ENCODE measurements at places on chromosomes 12 and 14. TPM values are rescaled to one million over a fixed set of nuclear protein-coding genes. Genes with fewer than 3 reads are reported as not detected.
A peak's percentile ranks its signal among the peaks of the same experiment; 100 is the strongest.

Gene RIMBP2
- 1.2 TPM for total RNA-seq

Gene CD163L1
- total RNA-seq: 0.22 TPM

Gene OSBPL8
- 32.5 TPM for total RNA-seq

Gene PDZRN4
- 0.17 TPM for total RNA-seq

Gene ABHD12B
- 9.6 TPM for total RNA-seq

Gene TMTC2
- 4.8 TPM for total RNA-seq

DNA sequence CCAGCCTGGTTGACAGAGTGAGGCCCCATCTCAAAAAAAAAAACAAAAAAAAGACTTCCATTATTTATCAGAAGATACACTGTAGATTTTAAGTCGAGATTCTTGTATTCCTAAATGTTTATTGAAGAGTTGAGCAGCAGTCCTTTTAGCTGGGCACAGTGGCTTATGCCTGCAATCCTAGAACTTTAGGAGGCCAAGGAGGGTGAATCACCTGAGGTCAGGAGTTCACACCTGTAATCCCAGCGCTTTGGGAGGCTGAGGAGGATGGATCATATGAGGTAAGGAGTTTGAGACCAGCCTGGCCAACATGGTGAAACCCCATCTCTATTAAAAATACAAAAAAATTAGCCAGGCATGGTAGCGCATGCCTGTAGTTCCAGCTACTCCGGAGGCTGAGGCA is 57.6 kb downstream of the HEATR5A start:
- DNase-seq: no peak

GRCh38 chr12:98895086-98895651 is 250.1 kb downstream of the APAF1 start:
- peak; percentile 82 for DNase-seq

DNA sequence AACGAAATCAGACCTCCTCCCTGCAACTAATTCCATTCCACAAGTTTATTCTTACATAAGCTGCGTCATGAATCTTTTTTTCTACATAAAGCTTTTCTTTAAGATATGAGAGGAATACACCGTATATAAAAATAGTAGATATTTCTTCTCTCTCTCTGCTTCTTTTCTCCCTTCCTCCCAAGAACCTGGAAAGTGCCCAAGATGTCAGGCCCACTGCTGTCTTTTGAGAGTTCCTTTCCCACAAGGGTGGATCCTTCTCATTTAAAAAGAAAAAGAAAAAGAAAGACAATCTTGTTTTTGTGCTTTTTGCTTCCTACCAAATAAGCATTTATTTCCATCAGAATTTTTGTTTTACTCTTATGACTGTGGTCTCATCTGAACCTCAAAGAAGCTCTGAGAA is 11.0 kb downstream of the TESPA1 start:
- DNase-seq: no peak

DNA sequence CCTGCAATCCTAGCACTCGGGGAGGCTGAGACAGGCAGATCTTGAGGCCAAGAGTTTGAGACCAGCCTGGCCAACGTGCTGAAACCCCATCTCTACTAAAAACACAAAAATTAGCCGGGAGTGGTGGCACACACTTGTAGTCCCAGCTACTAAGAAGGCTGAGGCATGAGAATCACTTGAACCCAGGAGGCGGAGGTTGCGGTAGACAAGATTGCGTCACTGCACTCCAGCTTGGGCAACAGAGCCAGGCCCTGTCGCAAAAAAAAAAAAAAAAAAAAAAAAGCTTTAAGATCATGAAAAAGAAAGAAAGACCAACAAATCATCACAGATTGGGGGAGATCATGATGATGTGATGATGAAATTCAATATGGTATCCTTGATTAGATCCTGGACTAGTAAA is 30.6 kb downstream of the WDR89 start:
- no peak for DNase-seq

DNA sequence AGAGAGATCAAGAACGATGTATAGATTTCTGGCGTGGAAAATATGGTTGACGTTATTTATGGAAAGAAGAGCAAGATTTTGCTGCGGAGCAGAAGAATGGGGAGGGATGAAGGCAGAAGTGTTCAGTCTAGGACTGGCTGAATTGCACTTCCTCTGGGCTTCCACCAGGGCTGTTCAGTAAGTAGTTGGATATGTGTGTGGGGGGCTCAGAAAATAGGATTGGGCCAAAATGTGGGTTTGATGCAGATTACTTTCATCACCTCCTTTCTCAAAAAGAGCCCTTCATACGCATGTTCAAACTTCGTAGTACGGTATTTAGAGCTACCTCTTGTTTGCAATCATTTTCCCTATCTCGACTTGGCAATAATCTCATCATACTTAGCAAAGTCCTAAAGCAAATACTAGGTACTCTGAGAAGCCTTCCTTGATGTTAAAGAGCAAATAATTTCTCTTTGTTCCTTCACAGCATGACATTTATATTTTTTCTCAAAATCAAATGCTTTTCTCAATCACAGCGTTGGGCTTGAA is 349.4 kb downstream of the NELL2 start:
- DNase-seq: peak; percentile 43

DNA sequence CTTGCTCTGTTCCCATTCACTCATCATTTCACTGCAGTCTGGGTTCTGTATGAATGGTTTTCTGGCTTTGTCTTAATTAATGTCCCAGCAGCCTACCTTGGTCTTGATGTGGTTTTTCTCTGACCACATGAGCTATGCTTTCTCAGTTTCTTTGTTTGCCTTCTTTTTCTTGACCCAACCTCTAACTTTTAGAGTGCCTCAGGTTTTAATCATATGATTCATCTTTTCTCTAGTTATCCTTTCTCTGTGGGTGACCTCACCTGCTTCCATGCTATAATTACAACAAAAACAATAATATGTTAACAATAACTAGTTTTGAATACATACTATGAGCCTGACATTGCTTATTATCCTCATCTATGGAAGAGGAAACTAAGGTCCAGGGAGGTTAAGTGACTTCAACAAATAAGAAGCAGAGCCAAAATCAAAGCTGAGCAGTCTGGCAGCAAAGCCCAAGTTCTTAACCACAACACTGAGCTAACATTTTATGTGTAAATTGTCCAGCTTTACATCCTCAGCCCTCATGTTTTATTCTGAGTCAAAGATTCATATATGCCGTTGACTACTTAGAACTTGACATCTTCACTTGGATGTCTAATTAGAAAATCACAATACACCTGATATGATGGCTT is 4.7 kb upstream of the EPYC start:
- DNase-seq: no peak

- no peak for DNase-seq
These were observed 105.4 kb downstream of the FUT8 start for GRCh38 chr14:65517635-65518542.

DNA sequence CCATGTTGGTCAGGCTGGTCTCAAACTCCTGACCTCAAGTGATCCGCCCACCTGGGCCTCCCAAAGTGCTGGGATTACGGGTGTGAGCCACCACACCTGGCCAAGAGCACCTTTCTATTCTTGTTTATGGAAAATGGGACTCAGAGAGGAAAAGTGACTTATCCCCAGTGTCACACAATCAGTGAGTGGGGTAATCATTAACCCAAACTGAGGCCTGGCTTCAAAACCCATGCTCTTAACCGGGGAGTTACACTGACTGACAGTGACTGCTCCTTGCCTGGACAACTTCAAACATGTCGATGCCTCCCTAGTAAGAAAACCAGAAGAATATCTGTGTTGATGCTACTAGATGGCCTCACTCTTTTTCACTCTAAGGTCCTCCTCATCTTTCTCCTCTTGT is 7.3 kb downstream of the CLEC7A start:
- no peak for DNase-seq

GRCh38 chr12:43480591-43480990 is 71.4 kb downstream of the ADAMTS20 start:
- no peak for DNase-seq

DNA sequence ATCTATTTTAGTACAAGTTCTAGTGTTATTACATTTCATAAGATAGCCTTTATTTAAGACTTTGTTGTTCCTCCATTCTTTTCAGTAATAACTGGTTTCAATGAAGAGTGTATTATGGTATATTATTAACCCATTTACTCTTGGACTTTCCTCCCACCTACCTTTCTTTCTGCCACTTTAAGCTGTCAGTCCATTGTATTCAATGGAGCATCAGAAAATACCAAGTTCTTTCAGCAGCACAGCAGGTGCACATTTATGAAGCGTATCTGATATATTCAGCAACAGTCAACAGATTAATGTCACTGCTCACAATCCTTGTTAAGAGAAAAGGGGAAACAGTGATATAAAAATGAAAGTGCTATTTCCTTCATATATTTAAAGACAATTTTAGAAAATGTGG is 660.9 kb downstream of the C12orf50 start:
- DNase-seq: no peak

GRCh38 chr12:125186471-125187147 is 121.4 kb downstream of the AACS start:
- peak; percentile 69 for DNase-seq

GRCh38 chr12:25882266-25882665 is 76.2 kb upstream of the RASSF8 start:
- no peak for DNase-seq

DNA sequence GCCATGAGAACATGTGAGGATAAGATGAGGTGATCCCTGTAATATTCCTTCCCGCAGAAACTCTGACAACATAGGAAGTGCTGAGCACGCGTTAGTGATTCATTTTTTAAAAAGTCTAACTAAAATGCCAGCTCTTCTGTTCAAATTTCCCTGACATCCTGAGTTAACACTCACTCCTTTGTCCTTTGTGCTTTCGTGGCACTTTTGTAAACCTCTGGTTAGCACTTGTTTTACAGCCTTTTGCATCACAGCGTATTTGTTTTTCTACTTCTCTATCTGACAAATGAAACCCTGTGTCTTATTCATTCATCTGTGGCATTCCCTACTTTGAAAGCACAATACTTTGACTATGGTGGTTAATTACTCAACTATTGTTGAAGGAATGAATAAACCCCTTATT is 313.6 kb downstream of the NUAK1 start:
- no peak for DNase-seq

GRCh38 chr14:72333357-72333756 is 401.1 kb downstream of the RGS6 start:
- no peak for DNase-seq

DNA sequence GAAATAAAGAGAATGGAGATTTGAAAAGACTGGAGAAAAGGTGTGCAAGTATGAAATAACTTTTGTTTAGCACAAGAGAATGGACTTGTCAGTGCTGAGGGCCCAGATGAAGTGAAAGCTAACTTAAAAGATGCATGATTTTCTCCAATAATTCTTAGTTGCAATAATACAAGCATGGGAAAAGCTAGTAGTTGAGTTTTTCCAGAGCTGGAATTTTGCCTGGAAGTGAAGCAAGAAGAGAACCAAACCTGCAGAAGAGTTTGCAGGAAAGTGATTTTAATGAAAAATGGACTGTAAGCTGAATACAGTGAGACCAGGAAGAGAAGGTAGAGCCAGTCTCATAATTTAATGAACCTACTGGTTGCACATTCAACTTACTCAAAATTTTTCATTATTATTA is 69.3 kb upstream of the FSCB start:
- DNase-seq: no peak

DNA sequence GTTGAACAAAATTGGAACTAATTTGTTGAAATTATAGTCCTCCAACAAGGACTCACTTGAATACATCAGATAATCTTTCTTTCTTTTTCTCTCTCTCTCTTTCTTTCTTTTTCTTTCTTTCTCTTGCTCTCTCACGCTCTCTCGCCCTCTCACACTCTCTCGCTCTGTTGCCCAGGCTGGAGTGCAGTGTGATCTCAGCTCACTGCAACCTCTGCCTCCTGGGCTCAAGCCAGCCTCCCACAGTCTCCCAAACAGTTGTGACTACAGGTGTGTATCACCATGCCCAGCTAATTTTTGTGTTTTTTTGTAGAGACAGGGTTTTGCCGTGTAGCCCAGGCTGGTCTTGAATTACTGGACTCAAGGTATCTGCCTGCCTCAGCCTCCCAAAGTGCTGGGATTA is 22.8 kb downstream of the WDR20 start:
- DNase-seq: no peak

- DNase-seq: no peak
These were observed 31.0 kb downstream of the GNPTAB start for GRCh38 chr12:101799774-101800173.

GRCh38 chr12:72346363-72346944 is 74.3 kb downstream of the TRHDE start:
- DNase-seq: peak; percentile 8

DNA sequence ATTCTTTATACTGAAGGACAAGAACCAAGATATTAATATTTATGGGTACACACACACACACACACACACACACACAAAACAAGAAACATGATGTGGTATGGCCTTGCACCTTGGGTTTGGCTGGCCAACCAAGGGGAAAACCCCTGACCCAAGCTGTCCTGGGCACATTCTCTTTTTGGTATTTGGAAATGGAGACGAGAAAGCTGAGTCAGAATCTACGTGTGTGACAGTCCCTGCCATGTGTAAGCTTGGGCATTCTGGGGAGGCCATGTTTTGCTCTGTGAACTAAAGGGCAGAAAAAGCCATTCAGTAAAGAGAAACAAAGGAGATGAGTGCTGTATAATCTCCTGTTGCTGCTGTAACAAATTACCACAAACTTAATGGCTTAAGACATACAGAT is 35.6 kb downstream of the PTGER2 start:
- no peak for DNase-seq

GRCh38 chr12:75868501-75868900 is 163.1 kb downstream of the PHLDA1 start:
- no peak for DNase-seq

GRCh38 chr14:70415788-70416187 is 1.1 kb downstream of the SYNJ2BP start:
- DNase-seq: no peak

DNA sequence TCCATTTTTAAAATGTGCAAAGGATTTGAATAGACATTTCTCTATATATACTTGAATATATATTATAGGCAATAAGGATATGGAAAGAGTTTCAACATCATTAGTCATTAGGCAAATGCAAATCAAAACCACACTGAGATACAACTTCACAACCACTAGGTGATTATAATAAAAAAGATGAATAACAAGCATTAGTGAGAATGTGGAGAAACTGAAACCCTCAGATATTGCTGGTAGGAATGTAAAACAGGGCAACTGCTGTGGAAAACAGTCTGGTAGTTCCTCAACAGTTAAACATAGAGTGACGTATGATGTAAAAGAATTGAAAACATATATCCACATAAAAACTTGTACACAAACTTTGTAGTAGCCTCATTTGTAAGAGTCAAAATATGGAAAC is 11.7 kb upstream of the BATF start:
- DNase-seq: no peak

GRCh38 chr12:119178544-119179334 is at the start of gene HSPB8:
HSPB8 (plus strand) TSS chr12:119178931; CDS start chr12:119179313, 382 bp downstream.
- peak; percentile 91 for DNase-seq

- no peak for DNase-seq
These were observed 9.5 kb downstream of the FANCM start for GRCh38 chr14:45145214-45145613.

DNA sequence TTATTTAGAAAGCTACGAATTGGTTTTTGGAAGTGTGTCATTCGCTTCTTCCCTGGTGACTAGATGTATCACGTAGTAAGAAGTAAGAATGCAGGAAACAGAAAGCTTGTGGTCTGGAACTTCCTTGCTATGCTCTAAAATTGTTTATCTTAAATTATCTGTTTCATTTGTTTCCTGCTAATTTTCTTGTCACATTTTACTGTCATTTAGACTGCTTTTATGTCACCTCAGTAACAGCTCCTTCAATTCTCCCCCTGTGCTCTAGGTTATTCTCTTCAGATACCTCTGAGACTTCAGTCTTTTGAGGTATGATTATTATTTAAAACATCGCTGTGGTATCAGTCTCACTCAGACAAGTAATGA is 699 bp upstream of the CD69 start:
- no peak for DNase-seq
